ENCODE measurements at places on chromosomes 7 and 10.

- DNase-seq = no peak
These were observed 50.8 kb downstream of the ATAD1 start for GRCh38 chr10:87767253-87767652.

DNA sequence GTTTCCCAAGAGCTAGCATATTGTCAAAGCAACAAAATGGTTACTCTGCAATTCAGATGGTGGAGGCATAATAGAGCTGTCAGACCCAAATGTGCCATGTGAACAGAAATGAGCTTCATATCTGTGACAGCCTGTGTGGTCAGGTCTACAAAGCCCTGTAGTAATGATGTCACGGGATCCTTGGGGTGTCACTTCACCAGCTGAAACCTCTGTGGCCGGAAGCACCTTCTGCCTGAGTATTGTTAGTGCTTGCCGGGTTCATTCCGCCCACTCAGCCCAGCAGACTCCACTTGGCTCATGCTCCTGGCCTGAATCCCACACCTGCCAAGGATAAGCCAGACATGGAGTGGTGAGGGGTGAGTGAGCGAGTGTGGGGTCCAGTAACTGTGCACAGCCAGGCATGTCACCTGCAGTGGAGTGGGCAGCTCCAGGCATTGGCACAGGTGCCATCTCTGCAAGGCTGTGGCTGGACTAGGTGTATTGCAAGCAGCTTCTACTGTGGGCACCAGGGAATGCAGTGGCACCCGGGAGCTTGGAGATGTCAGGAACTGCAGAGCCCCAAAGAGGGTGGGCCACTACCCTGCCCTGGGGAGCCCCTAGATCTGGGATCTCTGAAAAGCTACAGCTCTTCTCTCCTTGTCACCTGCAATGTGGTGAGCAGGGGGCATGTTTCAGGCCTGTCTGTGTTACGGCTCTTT lies 341.9 kb upstream of the CHRM2 start:
- no peak for DNase-seq

- no peak for DNase-seq
These were observed 8.0 kb downstream of the EVX1 start for GRCh38 chr7:27250557-27251070.

- no peak for DNase-seq
These were observed 73.2 kb downstream of the MYL10 start for GRCh38 chr7:101555921-101556275.

DNA sequence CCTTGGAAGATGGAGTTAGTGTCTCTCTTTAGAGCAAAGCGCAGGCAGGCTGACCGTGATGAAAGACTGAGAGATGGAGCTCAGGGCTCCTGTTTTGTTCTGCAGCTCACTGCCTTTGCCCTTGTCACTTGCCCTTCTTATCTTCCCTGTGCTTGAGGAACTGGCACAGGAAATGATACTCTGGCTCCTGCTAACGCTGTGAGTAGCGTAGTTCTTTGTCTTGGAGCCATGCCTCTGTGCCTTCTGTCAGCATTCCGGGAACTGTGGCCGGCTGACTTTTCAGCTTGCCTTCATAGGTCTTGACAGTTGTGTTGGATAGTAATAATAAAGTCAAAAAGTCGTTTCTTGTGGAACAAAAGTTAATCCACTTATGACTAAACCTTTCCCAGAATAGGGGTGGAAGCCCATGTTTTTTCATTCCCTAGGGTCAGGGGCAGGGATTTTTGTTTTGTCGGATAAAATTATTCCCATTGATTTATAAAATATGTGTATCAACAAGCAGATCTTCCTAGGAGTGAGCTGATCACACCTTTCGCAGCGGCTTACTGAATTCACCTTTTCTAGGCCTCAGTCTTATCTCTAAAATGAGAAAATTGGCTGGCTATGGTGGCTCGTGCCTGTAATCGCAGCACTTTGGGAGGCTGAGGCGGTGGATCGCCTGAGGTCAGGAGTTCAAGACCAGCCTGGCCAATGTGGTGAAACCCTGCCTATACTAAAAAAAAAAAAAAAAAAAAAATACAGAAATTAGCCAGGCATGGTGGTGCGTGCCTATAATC lies 16.6 kb upstream of the TMEM236 start:
- no peak for DNase-seq

- no peak for DNase-seq
These were observed 2.6 kb downstream of the LDB1 start for GRCh38 chr10:102117391-102118159.

DNA sequence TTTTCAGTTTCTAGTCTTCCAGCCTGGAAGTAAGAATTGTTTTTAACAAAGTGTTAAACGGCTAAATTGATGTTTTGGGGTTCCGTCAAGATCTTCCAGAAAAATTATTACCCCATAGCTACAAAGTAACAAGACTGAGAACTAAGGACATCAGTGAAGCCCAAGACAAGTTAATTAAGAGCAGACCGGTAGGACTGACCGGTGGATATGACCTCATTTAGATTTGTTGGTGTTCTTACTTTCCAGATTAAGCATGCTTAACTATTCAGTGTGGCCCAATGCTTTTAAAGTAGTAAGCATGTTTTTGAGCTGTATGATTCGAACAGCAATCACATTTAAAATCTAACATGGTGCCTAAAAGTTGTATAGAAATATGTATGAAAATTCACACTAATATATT lies 73.1 kb upstream of the RPA3 start:
- DNase-seq = no peak

DNA sequence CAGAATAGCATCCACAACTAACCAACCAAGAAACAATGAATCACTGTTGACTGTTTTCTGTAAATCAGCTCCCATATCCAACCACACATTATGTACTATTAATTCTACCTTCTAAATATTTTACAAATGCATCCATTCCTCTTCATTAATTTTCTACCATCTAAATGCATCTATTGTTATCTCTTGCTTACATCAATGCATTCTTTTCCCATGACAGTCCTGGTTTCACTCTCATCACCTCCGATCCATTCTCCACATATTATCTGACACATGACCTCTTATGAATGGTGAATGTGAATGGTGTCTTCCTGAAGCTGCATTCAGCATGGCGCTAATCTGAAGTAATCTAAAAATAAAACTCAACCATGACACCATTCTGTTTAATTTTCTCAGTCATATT lies 153.8 kb upstream of the CALCR start:
- DNase-seq = no peak

DNA sequence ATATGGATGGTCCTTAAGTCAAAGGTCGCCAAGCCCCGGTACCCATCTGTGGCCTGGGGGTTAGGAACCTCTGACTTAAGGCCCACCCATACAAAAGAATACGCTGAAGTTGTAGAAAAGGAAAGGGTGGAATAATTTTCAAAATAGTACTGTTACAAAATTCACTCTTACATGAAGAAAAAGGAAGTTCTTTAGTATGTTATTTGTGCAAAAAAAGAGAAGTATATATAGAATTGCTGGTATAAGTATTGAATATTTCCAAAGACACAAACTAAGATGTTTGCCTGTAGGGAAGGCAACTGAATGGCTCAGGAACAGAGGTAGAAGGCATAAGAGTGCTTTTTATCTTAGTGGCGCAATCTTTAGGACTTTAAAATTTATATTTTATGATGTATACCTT lies 78.7 kb downstream of the PRLHR start:
- no peak for DNase-seq

- DNase-seq = no peak
These were observed 277.5 kb downstream of the PLXNA4 start for GRCh38 chr7:132298790-132299189.

DNA sequence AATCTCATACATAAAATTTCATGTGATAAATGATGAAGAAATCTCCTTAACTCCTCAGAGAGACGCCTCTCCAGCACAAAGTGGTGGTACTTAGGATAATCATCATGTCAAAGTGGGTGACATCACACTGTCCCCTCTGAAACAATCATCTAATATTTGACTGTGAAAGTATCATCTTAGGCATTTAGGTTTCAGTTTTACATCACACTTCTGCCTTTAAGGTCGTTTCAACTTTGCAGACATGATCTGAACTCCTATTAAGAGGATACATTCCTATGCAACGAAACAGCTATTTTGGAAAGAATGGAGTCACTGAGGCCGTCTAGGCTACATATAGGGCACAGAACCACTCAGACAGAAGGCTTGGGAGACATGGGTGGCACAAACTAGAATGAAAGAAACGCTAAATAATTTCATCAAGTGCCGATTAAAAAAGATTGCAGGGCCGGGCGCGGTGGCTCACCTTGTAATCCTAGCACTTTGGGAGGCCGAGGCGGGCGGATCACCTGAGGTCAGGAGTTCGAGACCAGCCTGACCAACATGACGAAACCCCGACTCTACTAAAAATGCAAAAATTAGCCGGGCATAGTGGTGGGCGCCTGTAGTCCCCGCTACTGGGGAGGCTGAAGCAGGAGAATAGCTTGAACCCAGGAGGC lies 2.0 kb downstream of the VOPP1 start:
- no peak for DNase-seq

DNA sequence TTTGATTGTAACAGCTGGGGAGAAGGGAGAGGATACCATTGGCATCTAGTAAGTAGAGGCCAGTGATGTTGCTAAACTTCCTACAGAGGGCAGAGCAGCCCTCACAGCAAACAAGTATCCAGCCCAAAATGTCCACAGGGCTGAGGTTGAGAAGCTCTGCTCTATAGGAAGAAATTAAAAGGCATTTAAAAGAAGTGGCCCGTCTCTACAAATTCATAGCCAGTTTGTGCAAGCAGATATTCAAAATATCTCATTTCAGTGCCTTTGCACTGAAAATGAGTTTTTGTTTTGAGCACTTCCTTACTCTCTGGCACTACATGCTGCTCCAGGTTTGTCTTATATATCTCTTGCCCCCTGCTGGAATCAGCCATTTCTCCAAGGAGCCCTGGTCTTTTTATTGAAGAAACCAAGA lies 330.0 kb downstream of the BBS9 start:
- peak; percentile 7 for DNase-seq

- DNase-seq = no peak
These were observed 96.8 kb downstream of the COL13A1 start for GRCh38 chr10:69898524-69898923.

DNA sequence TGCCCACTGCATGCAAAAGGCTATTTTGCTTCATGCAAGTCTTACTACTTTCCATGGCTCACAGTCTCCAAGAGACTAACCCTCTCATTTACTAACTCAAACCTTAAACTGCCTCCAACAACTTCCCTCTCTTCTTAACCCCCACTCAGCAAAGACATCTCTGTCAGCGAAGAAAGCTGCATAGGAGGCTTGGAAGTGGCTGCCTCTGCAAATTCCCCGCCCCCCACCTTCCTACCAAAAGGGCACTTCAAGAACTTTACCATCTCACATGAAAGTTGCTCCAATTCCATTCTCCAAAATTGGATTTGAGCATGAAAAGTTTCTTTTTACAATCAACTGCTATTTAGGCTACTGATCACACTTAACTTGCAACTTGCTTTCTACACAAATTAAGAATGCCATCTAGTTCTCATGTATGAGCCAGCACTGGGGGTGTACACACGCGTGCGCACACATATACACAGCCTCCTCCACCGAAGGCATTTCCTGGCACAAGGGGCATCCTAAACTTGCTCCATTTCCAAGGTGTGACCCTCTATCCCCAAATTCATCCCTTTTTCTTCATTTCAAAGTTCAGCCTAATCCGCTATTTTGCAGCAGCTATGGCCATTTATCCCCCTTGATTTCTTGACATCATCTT lies 1.8 kb downstream of the CCDC6 start:
- no peak for DNase-seq

DNA sequence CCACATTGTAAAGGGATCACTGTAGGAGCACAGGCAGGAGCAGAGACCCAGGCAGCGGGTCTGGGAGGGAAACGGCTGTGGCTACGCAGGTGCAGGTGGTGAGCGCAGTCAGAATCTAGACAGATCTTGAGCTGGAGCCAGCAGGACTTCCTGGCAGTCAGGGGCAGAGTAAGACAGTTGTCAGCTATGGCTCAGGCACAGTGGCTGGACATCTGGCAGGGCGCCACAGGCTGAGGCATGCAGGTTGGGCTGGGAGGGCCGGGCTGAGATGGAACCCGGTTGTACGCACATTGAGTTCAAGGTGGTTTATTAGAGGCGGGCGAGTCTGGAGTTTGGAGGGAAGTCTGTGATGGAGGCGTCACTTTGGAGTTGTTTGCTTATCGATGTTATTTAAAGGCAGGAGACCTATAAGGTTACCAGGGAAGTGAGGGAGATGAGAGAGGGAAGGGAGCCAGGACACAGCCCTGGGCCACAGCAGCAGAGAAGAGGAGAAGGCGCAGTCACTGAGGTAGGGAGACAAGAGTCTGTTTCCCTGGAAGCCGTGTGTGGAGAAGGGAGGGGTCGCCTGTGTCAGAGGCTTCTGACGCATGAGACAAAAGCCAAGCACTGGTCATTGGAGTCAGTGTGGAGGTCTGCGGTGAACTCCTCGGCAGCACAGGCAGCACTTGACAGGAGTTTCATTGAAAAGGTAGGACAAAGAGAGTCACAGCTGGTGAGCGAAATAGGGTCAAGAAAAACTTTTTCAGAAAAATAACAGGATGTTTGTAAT lies 73.8 kb downstream of the LANCL2 start:
- no peak for DNase-seq

GRCh38 chr7:90715067-90715466 lies 118.9 kb downstream of the CDK14 start:
- no peak for DNase-seq

DNA sequence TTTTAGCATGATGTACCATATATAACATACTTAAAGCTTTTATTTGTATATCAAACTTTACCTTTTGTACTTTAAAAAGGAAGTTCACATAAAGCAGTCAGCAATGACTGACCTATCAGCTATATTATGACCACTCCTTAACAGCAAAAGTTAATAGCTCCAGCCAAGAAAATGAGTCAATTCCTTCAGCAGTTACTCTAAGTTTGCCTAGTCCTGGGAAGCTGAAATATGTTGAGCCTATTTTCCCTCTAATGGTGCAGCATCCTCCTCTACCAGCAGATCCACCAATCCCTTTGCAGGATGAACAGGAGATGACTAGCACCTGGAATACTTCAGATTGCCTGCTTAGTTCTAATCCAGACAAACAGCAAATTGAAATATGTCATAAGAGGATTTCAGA lies 64.2 kb downstream of the CUL2 start:
- DNase-seq = no peak

GRCh38 chr7:65846008-65846570 lies 26.8 kb upstream of the VKORC1L1 start:
- peak; percentile 6 for DNase-seq

- no peak for DNase-seq
These were observed 421.4 kb upstream of the AUTS2 start for GRCh38 chr7:69176841-69177240.

GRCh38 chr7:137950263-137950621 lies 51.6 kb downstream of the CREB3L2 start:
- no peak for DNase-seq

DNA sequence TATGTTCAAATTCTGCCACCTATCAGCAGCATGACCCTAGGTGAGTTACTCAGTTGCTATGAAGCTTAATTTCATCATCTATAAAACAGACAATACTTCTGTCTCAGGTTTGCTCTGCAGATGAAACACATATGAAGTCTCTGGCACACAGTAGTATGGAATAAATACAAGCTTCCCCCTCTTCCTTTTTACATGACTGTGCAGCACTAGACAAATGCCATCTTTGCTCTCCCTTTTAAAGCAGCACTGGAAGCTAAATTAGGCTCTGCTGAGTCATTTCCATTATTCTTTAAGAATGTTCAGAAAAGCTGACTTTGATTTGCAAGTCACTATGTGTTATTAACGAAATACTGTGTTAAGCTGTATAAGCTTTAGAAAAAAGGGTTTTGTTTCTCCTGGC lies 40.7 kb upstream of the ANAPC16 start:
- no peak for DNase-seq

- no peak for DNase-seq
These were observed 31.7 kb upstream of the ASL start for GRCh38 chr7:66043681-66044497.
